ENCODE measurements at places on chromosomes 7 and 10. TPM values are rescaled to one million over a fixed set of nuclear protein-coding genes. Genes with fewer than 3 reads are reported as not detected.

Gene CPN1
- not detected for total RNA-seq

Gene TMEM26
- not detected for total RNA-seq

Gene PNLIPRP1
- total RNA-seq: not detected

Gene LIPF
- total RNA-seq: not detected

Gene OR2A7
- total RNA-seq: not detected

Gene ZNF92
- 7.3 TPM for total RNA-seq

Gene PLPP4
- not detected for total RNA-seq

Gene OR9A2
- total RNA-seq: not detected

Gene FGL2
- total RNA-seq: 0.25 TPM

Gene AGR2
- not detected for total RNA-seq

Gene HTR5A
- not detected for total RNA-seq

Gene CDHR3
- total RNA-seq: 0.30 TPM

Gene CADPS2
- 35.9 TPM for total RNA-seq

Gene UCN3
- total RNA-seq: not detected

Gene CALCR
- not detected for total RNA-seq

Gene CPA1
- total RNA-seq: not detected

Gene EPHB6
- not detected for total RNA-seq

Gene JAKMIP3
- total RNA-seq: not detected

Gene AOC1
- not detected for total RNA-seq

Gene LLCFC1
- total RNA-seq: not detected

Gene HMX2
- not detected for total RNA-seq

Gene COL17A1
- total RNA-seq: 3.3 TPM

Gene GNGT1
- not detected for total RNA-seq

Gene CHCHD3
- 63.8 TPM for total RNA-seq

Gene FAM24B
- total RNA-seq: 11.1 TPM

Gene ERVW-1
- not detected for total RNA-seq

Gene SSBP1
- 246 TPM for total RNA-seq

Gene ZNF239
- total RNA-seq: 0.44 TPM

Gene ALOX5
- not detected for total RNA-seq

Gene HECW1
- not detected for total RNA-seq

Gene FRMPD2
- total RNA-seq: 0.05 TPM

Gene ANXA8L1
- total RNA-seq: not detected

Gene PCLO
- 0.33 TPM for total RNA-seq

Gene MARVELD1
- 38.7 TPM for total RNA-seq

Gene GPC2
- 0.89 TPM for total RNA-seq

Measured in mammary microvascular endothelial cell (primary cell).